ENCODE measurements at places on chromosomes 5 and 9.

GRCh38 chr5:56279291-56279690 is 46.2 kb upstream of the ANKRD55 start:
- no peak for DNase-seq

GRCh38 chr5:174724484-174725260 is at the start of gene MSX2:
TSS of gene MSX2 (plus strand) at chr5:174724582. CDS start at chr5:174724660, 78 bp downstream.
- no peak for DNase-seq

DNA sequence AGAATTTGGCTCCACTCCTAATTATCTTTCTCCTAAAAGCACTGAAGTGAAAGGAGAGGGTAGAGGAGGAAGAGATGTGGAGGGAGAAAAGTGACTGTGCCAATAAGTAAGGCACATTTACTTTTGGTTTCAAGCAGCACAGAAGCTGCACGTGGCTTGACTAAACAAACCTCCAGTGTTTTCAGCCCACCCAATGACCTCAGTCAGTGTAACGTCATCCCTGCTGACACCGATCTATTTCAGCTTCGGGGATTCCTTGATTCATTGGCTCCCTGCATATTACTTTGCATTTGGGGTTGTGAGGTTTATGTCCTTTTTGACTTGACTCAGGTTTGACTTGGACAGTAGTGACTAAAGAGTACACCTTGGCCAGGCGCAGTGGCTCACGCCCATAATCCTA is 35.6 kb upstream of the NIM1K start:
- DNase-seq: no peak

- no peak for DNase-seq
Measured at GRCh38 chr5:90854169-90854568, 295.6 kb downstream of the ADGRV1 start.

DNA sequence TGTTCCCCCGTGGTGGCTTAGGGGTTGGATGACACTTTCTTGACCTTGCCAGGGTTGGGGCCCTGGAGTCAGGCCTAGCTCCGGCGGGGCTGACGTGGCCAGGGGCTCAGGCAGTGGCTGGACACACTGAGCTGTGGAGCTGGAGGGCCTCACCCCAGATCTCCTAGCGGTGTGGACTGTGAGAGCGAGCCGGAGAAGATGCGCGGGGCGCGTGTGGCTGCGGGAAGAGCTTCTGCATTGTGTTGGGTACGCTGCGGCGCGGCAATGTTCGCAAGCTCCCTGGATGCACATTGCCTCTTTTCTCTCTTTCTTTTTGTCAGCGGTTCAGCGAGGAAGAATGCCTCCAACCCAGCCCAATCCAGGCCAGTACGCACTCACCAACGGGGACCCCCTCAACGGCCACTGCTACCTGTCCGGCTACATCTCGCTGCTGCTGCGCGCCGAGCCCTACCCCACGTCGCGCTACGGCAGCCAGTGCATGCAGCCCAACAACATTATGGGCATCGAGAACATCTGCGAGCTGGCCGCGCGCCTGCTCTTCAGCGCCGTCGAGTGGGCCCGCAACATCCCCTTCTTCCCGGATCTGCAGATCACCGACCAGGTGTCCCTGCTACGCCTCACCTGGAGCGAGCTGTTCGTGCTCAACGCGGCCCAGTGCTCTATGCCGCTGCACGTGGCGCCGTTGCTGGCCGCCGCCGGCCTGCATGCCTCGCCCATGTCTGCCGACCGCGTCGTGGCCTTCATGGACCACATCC is 4.8 kb downstream of the NR2F1 start:
- DNase-seq: no peak

- no peak for DNase-seq
Measured at GRCh38 chr9:131235480-131235851, 40.8 kb downstream of the FAM78A start.

DNA sequence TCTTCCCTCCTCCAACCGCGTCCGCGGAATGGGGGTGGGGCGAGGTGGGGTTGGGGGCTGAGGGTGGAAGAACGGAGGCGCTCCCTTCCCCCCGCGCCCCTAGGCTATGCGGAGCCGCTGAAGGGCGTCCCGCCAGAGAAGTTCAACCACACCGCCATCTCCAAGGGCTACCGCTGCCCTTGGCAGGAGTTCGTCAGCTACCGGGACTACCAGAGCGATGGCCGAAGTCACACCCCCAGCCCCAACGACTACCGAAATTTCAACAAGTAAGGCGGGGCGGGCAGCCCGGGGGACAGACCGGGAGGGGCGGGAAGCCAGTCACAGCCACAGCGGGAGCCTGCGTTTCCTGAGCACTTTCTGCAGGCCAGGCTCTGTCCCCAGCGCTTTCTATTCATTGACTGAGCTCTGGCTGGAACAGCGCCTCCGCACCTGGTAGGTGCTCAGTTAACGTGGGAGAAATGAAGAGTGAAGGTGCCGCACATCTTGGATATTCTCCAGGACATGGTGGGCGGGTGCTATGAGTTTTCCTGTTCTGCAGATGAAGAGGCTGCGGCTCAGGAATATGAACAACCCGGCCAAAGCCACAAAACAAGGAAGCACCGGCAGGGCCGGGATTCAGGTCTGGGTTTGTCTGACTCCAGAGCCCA is 11.3 kb downstream of the MYOZ3 start:
- no peak for DNase-seq

GRCh38 chr5:32394981-32395380 is 49.6 kb downstream of the ZFR start:
- DNase-seq: no peak

- no peak for DNase-seq
Measured at GRCh38 chr5:60604771-60605170, 95.2 kb downstream of the DEPDC1B start.

GRCh38 chr9:2913026-2913425 is 69.1 kb upstream of the PUM3 start:
- DNase-seq: no peak

DNA sequence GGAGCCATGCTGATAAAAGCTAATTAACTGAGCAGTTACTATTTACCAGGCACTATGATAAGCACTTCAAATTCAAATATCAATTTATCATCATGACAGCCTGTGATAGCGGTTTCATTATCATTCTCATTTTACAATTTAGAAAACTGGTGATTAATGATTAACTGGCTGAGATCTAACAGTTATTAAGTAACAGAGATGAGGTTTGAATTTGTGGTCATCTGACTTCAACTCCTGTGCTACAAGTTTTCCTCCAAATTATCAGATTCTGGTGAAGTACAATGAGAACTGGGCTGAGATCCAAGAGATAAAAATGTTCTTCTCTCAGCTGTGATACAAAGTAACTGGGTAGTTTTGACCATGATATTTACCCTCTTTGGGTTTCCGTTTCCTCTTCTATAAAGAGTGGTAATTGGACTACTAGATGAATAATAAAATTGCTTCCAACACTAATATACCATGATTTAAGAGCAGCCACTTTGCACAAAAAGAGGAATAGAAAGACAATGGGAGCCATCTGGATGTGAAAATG is 74.5 kb upstream of the CCNG1 start:
- DNase-seq: peak; percentile 7

DNA sequence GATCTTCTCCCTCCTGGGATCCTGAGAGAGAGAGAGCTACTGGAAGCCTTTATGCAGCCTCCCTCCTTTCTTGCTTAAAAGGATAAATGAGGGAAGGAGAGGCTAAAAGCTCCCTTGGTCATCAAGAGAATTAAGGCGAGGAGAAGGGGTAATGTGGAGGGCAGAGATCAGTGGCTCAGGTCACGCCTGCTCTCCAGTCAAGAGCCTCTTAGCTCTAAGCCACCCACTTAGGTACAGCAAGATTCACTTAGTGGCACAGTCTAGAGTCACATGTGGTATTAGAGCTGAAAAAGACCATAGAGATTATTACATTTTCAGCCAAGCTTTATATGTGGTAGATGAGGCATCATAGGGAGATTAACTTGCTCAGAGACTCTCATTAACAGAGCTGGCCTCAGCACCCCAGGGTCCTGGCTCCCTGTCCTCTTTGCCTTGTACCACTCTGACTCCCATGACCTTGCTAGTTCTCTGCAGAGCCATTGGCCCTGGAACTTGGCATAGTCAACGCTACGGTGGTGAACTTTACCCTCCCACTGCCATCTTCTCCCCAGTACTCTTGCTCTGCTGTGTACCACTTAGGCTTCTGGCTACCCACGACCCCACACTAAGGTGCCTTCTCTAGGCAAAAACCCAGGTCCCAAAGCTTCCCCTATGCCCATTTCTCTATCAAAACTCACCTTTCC is 37.6 kb downstream of the MFAP3 start:
- no peak for DNase-seq

- DNase-seq: no peak
Measured at GRCh38 chr9:16817002-16817401, 53.5 kb downstream of the BNC2 start.

- no peak for DNase-seq
Measured at GRCh38 chr9:4741365-4742089, 525 bp upstream of the AK3 start.

GRCh38 chr5:174046558-174046957 is 1.1 kb downstream of the NSG2 start:
- no peak for DNase-seq

DNA sequence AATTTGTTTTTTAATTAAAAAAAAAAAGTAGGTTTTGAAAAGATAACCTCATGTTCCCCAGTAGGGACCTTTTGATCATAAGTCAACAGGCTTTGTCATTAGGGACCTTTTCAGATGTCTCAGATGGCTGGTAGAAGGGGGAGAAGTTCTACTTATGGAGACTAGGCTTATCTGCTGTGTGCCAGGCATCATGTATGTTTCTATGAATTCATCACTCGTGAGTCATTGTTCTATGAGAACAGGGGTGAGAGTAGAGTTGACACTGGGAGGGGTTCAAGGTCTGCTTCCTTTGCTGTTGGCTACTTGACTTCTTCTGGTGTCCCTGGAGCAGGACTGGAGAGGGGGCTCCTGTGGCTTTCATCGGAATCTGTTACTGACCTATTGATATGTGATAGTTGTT is 138.8 kb downstream of the KDM4C start:
- DNase-seq: no peak

GRCh38 chr5:81925009-81925408 is 46.8 kb upstream of the ATG10 start:
- DNase-seq: no peak

DNA sequence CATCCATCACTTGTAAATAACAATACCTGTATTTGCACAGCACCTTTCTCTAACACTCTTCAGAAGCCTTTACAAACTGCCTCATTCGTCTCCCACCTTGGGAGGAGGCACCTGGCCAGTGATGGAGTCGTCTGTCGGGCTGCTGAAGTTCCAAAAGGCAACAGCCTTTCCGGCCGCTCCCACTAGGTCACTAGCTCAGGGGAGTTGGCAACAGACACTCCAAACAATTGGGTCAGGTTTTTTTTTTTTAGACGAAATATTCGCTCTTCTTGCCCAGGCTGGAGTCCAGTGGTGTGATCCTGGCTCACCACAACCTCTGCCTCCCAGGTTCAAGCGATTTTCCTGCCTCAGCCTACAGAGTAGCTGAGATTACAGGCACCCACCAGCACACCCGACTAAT is 4.0 kb downstream of the DAP start:
- DNase-seq: no peak

- DNase-seq: no peak
Measured at GRCh38 chr5:149519601-149520000, 31.6 kb downstream of the CSNK1A1 start.

DNA sequence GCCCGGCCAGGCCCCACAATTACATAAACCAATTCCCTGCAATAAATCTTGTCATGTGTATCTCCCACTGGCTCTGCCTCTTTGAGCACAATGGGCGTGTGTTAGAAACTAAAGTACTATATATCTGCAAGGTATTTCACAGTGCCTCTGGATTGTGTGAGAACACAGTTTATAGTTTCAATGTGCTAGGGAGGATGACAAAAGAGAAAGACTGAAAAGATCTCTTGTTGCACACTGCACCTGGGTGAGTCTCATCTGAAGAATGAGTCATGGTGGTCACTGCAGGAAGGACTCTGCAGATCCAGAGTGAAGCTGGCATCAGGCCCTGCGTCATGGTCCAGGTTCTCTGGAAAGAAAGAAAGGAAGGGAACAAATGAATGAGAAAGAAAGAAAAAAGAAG is 20.7 kb upstream of the CTSV start:
- no peak for DNase-seq

DNA sequence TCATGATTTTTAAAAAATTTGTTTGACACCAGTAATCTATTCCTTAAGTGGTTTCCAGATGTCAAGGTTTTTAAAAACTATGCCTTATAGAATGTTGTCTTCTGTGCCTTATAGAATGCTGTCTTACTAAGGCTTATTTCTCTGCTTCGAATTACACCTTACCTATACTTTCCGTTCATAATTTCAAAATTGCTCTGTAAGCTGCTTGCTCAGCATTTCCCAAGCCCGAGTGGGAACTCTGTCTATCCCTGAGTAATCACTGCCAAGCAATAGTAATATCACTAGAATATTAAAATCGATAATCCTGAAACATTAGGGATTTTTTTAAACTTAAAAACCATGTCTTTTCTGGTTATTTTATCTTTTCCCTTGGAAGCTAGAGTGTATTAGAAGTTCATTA is 376.3 kb downstream of the PIK3R1 start:
- DNase-seq: no peak

DNA sequence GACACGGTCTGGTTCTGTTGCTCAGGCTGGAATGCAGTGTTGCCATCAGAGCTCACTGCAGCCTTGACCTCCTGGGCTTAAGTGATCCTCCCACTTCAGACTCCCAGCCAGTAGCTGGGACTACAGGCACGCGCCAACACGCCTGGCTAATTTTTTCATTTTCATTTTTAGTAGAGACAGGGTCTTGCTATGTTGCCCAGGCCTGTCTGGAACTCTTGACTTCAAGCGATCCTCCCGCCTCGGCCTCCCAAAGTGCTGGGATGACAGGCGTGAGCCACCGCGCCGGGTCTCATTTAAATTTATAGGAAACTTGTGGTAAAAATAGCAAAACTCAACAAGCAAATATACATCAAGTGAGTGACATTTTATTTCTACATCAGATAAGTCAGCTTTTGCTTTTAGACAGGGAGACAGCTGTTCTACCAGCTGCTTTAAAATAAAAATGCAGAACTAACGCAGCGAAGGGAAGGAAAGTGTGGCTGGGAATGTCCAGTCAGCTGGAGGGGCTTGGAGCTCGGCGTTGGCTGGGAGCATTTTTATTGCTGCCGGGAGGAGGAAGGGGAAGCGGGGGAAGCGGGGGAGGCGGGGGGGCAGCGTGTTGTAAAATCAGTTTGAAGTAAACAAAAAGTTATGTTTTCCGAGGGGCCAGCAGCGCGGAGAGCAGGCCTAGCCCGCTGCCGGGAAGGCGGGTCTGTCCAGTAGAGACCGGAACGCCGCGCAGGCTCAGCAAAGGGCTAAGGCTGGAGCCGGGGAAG is 707 bp upstream of the ZFYVE16 start:
- no peak for DNase-seq

DNA sequence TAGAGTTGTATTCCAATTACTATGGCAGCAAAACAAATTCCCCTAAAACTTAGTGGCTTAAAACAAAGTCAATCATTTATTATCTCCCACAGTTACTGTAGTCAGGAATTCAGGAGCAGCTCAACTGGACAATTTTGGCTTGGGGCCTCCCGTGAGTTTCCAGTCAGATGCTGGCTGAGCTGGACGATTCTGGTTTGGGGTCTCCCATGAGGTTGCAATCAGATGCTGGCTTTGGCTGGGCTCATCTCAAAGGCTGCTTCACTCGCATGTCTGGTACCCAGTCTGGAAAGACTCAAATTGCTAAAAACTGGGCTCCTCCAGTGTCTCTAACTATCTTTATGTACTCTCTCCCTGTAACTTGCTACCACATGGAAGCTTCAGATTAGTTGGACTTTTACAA is 130.1 kb downstream of the C5orf15 start:
- no peak for DNase-seq
